ENCODE measurements at places on chromosomes 1 and 21.

DNA sequence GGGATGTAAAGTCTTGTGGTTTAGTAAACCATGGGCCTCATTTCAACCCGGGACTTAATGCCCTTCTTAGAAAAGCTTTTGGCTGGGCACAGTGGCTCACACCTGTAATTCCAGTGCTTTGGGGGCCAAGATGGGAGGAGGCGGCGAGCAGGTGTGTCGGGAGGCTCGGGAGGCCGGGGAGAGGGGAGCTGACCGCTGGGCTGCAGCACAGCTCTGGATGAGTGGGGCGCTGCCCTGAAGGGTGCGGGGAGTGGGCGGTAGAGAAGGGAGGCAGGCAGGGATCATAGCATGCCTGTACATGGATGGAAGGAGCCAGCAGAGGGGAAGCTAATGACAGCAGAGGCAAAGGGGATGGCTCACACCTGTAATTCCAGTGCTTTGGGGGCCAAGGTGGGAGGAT, 31.0 kb downstream of the LHX4 start:
- no peak for DNase-seq

- DNase-seq = no peak
Measured at GRCh38 chr1:178048883-178049282, 45.0 kb upstream of the RASAL2 start.

GRCh38 chr1:27033043-27033746, 20.5 kb upstream of the TENT5B start:
- DNase-seq = no peak

GRCh38 chr21:43984905-43985689, 27.0 kb upstream of the TRAPPC10 start:
- no peak for DNase-seq

- DNase-seq = no peak
Measured at GRCh38 chr1:70945676-70946075, 101.9 kb downstream of the PTGER3 start.

- DNase-seq = peak; percentile 38
Measured at GRCh38 chr1:41366455-41367287, 5.4 kb downstream of the FOXO6 start.

DNA sequence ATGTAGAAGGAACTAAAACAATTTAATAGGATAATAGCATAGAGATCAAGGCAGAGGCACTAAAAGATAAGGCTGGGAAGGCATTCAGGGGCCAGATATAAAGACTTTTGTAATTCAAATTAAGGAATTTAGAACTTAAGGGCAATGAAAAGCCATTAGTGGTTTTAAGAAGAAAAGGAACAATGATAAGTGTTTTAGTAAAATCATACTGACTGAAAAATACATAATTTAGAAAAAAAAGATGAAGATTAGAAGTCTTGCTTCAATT, 14.1 kb upstream of the RGS2 start:
- no peak for DNase-seq

GRCh38 chr1:29303201-29304024, 67.1 kb downstream of the PTPRU start:
- DNase-seq = no peak

GRCh38 chr1:160607672-160608032, 28.4 kb upstream of the CD84 start:
- no peak for DNase-seq

- DNase-seq = no peak
Measured at GRCh38 chr1:35657851-35658250, 16.5 kb upstream of the PSMB2 start.

Measured in CD4-positive, alpha-beta T cell treated with Interleukin-15 for 4 hours (primary cell).